ENCODE measurements at places on chromosomes 11 and 22.

DNA sequence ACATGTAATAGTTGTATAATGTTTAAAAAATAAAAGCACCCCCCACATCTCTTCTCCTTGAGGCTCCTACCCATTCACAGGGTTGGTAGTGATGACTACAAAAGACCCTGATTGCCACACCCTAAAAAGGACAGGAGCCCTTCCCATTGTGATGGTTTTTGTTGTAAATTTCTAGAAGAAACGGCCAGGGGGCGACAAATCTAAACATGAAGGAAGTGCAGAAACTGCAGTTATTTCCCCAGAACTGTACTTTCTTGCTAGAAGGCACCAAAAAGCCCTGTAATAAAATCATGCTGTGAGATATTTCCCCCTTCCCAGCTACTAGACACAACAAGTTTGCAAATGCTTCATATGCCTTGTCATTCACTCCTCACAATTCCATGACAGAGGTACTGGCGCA lies 10.8 kb downstream of the PRR5L start:
- DNase-seq = no peak

DNA sequence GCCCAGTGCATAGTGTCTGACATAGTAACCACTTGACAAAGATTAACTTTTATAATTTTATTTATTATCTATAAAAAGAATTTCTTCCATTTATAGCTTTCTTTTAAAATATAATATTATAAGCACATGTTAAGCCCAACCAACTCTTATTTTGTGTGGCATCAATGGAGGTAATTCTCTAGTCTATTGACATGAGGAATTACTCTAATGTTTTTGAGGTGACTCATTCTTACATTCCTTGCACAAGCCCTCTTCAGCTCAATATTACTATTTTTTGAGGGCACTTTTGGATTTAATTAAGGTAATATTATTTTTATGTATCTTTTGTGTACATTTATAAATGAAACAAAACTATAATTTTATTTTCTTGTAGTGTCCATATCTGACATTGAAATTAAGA lies 59.6 kb downstream of the AASDHPPT start:
- DNase-seq = no peak

- DNase-seq = no peak
Measured at GRCh38 chr11:132742929-132743328, 789.4 kb downstream of the OPCML start.

- no peak for DNase-seq
Measured at GRCh38 chr11:76148941-76149613, 57.2 kb downstream of the WNT11 start.

DNA sequence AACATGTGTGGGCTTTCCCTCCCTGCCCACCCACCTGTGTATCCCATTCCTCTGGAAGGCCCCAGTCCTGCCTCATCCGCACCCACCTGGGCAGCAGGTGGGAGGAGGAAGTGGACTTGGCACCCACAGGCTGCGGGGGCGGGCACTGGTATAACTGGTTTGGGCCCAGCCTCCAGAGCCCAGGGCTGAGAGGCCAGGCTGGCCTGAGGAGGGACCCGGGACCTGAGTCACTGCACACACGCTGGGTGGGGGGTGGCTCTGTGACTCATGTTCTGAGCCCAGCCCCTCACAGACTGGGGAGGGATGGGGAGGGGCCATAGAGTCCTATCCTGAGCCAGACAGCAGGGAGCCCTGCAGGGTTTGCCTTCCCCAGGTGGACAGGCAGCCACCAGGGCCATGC lies 16.7 kb downstream of the PHLDA2 start:
- DNase-seq = no peak

DNA sequence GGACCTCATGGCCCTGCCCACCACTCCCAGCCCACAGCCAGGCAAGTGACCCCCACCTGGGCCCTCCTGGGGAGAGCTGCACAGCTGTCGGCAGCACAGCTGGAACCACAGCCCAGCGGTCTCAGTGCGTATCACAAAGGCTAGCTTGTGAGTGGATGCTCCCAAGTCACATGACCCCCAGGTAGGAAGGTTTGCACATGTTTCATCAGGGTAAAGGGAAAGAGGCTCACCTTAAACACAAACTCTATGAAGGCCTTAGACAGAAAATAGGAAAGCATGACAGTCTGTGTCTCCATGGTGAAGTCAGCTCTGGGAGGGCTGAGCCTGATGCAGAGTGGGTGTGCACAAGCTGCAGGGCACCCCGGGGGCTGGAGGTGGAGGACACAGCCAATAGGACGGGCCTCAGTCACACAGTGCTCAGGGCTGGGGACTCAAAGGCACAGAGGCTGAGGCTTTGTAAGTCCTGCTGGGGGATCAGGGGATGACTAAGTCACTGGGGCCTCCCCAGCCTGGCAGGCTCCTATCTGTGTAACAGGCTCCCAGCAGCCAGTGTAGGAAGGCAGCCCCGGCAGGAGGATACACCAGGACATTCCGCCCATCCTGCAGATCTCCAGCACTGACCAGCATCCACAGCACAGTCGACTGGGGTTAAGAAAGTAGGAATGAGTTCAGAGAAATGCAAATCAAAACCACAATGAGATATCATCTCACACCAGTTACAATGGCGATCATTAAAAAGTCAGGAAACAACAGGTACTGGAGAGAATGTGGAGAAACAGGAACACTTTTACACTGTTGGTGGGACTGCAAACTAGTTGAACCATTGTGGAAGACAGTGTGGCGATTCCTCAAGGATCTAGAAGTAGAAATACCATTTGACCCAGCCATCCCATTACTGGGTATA lies 22.0 kb downstream of the CELSR1 start:
- no peak for DNase-seq

- no peak for DNase-seq
Measured at GRCh38 chr11:74022546-74022945, 13.7 kb upstream of the UCP3 start.

DNA sequence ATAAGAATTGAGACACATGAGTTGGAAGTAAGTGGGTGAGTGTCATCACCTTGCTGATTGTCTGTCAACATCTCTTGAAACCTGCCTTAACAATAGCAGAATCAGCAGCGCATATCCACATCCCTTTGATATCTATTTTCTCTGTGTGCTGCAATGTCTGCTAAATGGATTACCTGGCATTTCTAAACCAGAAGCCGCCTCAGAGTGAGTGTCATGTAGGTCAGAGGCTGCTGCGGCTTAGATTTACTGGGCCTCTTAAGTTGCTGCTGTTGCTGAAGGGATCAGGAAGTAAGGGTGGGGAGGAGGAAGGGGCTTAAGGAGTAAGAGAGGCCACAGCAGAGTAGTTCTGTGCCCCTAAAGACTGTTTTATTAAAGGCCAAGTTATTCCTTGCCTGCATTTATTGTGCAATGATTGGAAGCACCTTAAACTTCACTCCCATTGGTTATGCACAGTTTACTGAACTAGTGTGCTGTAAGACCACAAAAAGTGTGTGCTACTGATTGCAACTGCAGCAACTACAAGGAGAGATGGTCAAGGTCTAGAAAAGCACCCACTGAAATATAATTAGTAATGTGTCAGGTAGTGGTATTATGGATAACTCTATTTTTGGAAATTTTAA lies 29.8 kb upstream of the TMEM41B start:
- no peak for DNase-seq

- DNase-seq = no peak
Measured at GRCh38 chr11:69539416-69540117, 58.1 kb downstream of the LINC01488 start.

GRCh38 chr22:36350751-36351594 lies 36.8 kb downstream of the MYH9 start:
- DNase-seq = no peak

DNA sequence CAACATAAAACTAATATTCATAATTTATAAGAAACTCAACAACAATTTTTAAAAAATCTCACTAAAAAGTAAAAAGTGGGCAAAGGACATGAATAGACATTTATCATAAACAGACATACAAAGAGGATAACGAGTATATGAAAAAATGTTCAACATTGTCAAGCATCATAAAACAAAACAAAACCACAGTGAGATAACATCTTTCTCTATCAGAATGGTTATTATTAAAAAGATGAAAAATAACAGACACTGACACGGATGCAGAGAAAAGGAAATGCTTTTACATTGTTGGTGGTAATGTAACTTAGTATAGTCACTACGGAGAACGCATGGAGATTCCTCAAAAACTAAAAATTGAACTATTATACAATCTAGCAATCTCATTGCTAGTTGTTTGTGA lies 813.0 kb downstream of the LUZP2 start:
- DNase-seq = no peak

DNA sequence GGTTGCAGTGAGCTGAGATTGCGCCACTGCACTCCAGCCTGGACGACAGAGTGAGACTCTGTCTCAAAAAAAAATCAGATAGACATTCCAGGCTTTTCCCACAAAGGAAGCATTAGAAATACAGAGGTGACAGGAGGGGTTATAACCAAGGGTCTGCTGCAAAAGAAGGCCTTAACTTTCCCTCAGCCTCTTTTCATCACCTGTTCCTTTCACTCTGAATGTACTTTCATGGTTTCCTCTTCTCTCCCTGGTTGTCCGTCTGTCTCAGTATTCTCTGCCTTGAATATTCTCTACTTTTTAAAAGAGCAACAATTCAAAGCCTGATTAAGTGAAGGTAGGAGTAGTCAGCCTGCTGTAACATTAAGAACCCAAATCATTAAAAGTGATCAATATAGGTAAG lies 50.2 kb downstream of the CELF1 start:
- DNase-seq = no peak

DNA sequence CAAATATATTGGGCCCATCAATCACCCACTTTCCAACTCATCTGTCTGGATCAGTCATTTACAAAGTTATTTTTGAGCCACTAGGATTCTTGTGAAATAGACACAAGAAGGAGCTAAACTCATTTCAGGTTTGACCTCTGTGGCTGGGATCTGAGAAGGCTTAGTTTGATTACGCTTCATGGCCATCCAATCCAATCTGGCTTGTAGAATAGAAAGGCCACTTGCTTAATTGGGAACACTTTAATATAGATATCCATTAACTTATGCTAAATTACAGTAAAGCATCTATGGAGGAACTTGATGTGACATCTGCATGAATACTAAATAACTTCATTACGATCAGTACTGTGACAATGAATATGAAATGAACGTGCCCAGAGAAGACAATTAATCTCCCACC lies 284.2 kb downstream of the ST3GAL4 start:
- DNase-seq = no peak

GRCh38 chr22:45455621-45456020 lies 42.1 kb downstream of the RIBC2 start:
- DNase-seq = no peak

DNA sequence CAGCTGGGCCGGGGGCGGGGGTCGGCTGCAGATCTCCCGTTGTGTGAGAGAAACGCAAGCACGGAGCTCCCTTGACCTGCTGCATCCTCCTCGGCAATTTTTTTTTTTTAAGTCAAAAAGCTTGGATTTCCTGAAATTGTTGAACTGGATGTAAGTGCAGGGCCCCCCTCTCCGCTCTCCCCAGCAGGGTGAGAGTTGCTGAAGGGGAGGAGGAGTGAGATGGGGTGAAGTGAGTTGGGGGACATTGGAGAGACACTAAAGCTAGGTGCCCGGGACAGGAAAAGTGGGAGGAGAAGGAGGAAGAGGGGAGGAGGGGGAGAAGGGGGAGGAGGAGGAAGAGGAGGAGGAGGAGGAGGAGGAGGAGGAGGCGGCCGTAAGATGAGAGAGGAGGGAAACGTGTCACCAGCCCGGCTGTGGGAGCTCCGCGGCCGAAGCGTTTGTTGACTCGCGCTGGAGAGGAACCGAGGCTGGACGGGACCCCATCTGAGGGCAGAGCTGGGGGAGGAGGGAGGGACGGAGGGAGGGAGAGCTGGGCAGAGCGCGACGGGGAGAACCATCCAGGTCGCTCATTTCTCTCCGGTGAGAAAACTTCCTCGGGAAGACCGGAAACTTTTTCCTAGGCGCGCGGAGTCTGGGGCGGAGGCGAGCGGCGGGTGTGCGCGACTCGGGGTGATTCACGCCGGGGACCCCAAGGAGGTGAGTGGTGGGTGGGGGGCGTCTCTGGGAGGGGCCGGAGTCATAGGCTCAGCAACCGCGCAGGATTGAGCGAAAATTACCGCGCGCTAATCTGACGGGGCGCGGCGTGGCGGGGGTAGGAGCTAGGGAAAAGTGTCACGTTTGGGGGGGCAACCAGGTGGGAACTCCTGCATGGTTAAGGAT lies 80.2 kb downstream of the PRR5L start:
- DNase-seq = peak; percentile 34

DNA sequence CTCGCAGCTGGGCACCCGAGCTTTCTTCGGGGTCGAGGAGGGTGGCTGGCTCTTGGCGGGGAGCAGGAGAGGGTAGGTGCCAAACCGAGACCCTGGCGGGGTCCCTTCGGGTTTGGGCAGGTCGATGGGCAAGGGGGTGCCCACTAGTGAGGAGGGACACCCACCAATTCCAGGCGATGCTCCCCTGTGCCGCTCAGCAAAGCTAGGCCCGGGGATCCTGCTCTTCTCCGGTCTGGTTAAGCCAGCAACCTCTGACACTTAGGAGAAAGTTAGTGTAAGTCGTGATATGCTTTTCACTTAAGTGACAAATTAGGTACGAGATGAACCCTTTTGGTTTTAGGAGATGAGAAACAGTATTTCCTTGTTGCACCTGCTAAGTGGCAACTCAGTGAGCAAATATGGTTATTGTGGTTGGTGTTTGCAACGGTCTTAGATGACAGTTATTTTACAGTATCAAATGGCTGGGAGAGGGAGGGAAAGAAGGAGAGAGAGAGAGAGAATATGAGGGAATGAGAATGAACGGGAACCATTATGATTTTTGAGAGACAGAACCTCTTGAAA lies 565 bp downstream of the NUCB2 start:
- DNase-seq = peak; percentile 64

DNA sequence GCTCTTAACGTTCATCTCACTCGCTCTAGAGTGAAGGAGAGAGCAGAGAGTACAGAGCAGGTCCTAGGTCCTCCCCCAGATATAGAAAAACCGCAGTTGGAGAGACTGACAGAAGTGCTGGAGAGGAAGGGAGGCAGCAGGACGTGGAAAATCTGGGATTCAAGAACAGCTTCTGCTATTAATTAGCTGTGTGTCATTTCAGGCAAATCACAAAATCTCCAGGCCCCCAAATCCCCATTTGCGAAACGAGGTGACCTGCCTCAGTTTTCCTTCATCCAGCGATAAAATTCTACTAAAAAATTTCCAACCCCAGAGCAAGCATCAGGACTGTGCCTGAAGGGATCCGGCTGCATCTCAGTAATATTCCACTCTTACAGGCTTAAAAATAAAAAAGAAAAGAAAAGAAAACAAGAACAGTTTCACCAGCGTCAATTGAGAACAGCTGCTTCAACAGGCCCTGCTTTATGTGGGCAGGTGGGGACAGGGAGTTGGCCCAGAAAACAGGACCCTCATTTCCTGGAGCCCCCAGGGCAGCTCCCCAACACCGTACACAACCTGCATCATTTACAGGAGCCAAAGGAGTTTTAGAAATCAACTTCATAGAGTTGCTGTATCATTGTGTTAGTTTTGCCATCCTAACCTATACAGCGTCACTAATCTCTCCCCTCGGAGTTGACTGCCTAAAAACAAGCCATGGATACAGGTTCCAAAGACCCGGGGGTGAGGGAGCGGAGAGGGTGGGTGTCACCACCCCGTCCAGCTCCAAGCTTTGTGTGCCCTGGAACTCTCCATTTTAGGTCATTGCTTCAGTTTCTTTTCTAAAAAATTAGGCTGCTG lies 2.3 kb upstream of the MALAT1 start:
- peak; percentile 50 for DNase-seq

- DNase-seq = no peak
Measured at GRCh38 chr11:60129853-60130252, 41.4 kb downstream of the MS4A2 start.
